Glutamatergic neuron (in vitro differentiated cells): ENCODE measurements at places on chromosomes 3 and 15.

DNA sequence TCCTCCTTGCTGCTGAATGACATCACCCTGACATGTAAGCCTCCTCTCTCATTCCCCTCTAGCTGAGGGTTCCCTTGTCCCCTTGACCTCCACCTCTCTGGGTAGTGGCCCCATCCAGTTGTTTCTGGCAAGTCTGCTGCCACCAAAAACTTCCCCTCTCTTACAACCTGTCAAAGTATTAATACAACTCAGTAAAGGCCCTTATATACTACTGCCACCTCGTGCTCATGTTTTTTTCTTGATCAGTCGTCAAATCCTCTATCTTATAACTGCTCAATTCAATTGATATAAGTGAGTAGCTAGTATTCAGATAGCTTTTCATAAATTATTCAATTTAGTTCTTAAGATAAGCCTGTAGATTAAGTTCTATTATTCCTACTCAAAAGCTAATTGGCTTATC, 249.6 kb downstream of the MBNL1 start:
- no peak for DNase-seq

- DNase-seq, result no peak
These were observed 54.1 kb upstream of the TFRC start for GRCh38 chr3:196135693-196136639.

DNA sequence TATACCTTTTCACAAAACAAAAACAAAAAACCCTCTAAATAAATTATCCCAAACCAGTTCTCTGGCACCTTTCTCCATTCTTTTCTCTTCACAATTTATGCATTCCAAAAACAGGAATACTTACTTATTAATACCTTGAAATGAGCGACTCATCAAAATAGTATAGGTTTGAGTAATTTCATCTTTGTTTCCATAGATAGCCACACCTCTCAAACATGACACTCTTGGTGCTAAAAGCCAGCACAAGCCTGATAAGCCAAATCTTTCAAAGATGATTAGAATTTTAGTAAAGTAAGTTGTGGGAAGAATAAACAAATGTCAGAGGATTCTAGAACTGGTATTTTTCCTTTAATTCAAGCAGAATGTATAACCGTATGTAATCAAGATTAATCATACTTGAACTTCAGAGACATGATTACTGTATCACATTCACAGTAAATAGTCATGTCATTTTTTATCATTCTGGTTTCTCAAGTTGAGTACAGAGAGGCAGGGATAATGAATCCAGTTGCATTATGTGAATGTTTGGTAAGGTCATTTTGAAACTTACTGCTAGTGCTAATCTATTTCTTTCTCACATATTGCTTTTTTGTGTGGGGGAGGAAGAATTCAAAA, 12.1 kb upstream of the WDR5B start:
- no peak for DNase-seq

GRCh38 chr3:39102504-39103323, 4.7 kb downstream of the GORASP1 start:
- no peak for DNase-seq

DNA sequence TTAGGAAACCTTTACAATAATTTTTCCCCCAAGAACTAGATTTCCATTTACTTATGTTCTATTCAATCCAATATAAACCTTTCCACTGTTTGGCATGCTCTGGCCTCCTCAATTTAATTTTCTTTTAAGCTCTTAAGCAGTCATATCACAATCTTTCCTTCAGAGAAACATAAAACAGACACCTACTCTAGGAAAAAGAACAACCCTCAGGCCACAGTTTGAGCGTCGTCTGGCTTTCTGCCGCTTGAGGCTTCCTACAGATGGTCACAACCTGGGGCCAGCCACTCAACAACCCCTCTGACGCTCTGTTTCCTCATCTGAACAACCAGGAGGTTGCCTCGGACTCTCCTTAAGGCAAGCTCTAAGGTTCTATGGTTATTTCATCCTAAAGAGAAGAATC, 143.3 kb downstream of the ADAMTS17 start:
- DNase-seq, result no peak

DNA sequence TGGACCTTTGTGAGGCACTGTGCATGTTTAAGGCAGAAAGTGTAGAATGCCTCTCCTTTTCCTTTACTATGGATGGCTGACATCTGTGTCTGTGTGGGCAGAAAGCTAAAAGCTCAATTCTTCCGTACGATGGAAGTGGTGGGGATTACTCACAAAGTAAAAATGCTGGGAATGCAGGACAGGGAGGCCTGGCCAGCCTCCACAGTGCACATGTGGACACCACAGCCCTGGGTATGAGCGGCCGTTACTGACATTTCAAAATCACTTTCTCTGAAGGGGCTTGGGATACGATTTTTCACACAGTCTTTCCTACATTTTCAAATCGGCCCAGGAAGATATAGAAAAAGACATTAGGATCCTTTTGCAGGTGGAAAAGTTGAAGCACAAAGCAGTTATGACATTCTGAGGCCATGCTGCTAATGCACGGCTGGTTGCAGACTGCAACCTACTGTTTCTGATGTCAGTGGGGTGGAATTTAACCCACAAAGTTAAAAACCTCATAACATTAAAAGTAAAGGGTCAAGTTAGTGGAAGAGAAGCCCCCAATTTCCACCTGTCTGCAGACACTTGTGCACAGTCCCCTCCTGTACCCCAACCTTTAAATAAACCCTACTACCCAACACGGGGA, 27.9 kb downstream of the EHD4 start:
- DNase-seq, result no peak

- DNase-seq, result no peak
These were observed 3.5 kb downstream of the KCNMB3 start for GRCh38 chr3:179247289-179248015.

- DNase-seq, result no peak
These were observed 63.9 kb downstream of the PGPEP1L start for GRCh38 chr15:98943601-98944151.

DNA sequence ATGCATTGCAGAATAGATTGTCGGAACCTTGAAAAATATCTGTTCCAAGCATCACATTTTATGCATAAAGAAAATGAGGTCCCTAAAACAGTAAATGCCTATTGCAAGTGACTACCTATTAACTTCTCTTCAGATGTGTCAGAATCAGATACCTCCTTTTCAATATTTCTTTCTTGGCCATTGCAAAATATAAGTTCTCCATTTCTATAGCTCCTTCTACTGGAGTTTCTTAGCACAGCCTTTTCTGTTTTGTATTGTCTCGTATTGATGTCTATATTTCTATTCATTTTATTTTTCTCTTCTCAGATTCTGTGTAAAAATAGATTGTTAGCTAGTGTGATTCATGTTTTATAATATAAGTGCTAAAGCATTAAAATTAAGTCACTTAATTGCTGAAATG, 63.4 kb downstream of the PPARG start:
- no peak for DNase-seq

DNA sequence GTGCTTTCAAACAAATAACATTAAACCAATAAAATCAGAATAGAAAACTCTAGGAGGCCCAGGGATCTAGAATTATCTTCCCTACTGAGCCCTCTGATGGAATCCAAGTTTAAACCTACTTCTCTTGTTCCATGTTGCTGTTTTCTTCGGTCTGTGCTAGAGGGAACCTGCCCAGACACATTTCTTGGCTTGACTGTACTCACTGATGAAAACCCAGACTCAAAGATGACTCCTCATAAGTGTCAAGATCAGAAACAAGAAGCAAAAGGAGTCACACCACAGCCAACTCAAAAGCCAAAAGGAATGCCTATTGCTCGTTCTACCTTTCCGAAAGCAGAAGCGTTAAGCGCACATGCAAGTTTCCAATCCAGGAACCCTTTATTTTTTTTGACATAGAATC, 31.6 kb downstream of the SCAP start:
- DNase-seq, result no peak

- no peak for DNase-seq
These were observed 276.0 kb downstream of the SV2B start for GRCh38 chr15:91376038-91376437.

- DNase-seq, result no peak
These were observed 197.3 kb upstream of the IL12A start for GRCh38 chr3:159791336-159791735.

DNA sequence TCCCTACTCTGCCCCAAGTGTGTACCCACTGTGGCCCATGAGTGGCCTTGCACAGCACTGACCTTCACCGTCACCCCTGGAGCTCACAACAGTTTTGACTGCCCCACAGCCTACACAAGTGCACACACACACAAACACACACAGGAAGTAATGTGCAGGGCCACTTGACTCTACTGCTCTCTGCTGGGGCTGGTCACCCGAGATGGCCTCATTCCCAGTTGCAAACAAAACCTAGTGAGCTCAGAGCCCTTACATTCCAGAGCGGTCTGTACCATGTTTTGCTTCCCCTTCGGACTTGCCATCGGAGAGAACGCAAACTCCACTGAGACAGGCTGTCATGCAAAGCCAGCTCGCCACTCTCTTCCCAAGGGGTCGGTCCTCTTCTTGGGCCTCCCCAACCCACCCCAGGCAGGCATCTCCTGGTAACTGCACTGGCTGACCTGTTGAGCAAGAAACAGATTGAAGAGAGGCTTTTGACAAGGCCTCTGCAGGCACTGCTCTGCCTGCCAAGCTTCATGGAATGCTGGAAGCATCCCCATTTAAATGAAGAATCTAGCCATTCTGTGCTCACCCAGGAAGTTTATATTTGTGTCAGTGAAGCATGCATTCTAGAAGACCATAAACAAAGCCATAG, 232.0 kb upstream of the IGF1R start:
- no peak for DNase-seq

DNA sequence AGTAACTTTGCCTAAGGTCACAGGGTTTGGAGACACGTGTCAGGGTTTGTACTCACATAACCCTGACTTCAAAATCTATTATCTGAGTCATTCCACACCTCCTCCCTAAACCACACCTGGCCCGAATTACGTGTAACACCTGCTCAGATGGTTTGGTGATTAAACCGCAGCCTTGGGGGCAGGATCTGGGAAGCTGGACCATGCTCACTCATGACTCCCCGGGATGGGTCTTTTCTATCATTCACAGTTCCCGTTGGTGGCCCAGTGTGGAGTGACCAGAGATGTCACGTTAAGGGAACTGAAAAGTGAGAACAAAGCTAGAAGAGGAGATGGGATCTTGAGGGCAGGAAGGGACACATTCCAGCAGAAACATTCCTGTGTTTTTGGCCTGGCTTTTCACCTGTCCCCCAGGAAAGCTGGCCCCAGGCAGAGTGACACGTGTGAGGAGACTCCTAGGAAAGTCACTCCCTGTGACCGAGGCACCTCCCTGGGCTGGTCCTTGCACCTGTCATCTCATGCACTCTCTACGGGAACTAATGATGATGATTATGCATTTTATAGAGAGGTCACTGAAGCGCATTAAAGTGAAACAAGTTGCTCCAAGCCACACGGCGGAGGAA, 75.4 kb upstream of the POMGNT2 start:
- DNase-seq, result no peak

GRCh38 chr15:77122576-77122975, 51.7 kb upstream of the TSPAN3 start:
- DNase-seq, result no peak
